CD4-positive, alpha-beta T cell treated with Interleukin-6 at 100 ng/mL for 8 hours (primary cell): ENCODE measurements at places on chromosomes 16 and 17.

GRCh38 chr17:28655160-28655559, 6.5 kb downstream of the SDF2 start:
- no peak for DNase-seq

- DNase-seq = no peak
Observed at GRCh38 chr17:76735006-76735405, 2.1 kb downstream of the SRSF2 start.

DNA sequence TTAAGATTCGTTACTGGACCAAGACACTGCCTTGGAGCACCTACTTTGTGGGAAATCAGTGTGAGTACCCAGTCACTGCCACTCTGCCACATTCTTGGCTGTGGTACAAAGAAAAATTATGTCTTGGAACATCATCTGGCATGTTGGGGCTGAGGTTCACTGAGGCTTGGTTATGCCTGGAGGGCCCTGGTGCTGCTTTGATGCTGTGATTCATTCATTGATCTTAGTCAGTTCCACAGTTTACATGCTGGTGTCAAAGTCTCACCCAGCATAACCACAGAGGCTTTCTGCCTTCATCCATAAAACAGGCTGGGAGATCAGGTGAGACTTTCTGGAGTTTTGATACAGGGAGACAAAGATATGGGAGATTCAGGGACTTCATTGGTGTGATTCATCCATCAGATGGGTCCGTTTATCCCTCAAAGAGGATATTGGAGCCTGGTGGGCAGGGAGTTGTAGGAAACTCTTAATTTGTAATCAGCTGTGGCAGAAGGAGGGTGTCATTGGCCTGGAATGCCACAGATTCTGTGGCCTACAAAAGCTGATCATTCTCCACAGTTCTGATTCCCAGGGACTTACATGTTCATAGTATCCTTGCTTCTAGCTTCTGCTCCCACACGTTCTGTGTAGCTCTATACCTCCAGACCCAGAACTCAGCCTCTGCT, 322.5 kb downstream of the PMP22 start:
- DNase-seq = no peak

GRCh38 chr17:263271-263670, 81.8 kb upstream of the DOC2B start:
- no peak for DNase-seq

GRCh38 chr17:17188586-17188985, 17.5 kb downstream of the PLD6 start:
- DNase-seq = no peak

- no peak for DNase-seq
Observed at GRCh38 chr17:78992542-78993212, 13.0 kb upstream of the LGALS3BP start.

- DNase-seq = no peak
Observed at GRCh38 chr17:9313346-9313745, 262.3 kb downstream of the STX8 start.

DNA sequence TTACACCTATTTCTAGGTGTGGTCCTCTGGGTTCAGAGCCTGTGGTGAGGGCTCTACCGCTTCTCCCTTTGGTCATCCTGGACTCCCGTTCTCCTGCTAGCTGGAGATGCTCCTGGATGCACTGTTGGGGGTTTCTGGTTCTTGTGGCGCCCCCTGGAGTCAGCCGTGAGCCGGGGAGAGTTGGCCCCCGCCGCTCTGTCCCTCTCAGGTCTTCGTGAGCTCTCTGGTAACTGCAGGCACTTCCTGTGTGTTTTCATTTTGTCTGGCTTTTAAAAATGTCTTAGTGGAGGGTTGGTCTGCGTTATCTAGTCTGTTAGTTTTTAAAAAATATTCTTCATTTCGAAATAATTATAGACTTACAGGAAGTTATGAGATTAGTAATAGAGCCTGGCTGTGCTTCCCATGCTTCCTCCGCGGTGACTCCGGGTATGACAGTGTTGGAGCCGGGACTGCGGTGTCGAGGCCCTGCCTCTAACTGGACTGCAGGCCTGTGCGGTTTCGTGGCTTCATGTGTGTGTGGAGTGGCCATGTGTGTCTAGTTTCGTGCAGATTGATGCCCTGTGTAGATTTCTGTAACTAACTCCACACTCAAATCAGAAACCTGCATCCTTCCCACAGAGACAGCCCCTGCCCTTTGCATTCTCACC, 78.0 kb upstream of the ZNF750 start:
- DNase-seq = peak; percentile 11
